ENCODE measurements at places on chromosomes 12 and 14.

GRCh38 chr12:25592725-25593495 is 39.8 kb upstream of the LMNTD1 start:
- DNase-seq, result no peak

DNA sequence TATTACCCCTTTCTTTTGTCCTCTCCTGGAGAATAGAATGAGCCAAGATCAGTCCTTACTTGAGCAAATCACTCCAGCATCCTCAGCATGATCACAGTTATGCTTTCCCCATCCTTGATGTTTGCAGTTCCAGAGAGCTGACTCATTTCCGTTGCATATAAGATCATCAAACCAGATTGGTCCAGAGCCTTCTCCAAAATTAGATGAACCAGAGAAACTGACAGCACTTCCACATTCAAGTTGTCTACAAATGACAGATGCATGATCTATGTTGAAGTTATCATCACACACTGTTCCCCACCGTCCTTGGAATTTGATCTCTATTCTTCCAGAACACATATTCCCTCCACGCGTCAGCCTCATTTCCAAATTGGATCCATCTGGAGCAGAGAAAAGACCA is 4.8 kb downstream of the CD163 start:
- DNase-seq, result no peak

GRCh38 chr12:124131659-124132058 is 158.6 kb downstream of the ZNF664 start:
- no peak for DNase-seq

- no peak for DNase-seq
These were observed 122.0 kb upstream of the EGLN3 start for GRCh38 chr14:34072921-34073320.

GRCh38 chr12:40399656-40400055 is 174.9 kb downstream of the LRRK2 start:
- DNase-seq, result no peak

DNA sequence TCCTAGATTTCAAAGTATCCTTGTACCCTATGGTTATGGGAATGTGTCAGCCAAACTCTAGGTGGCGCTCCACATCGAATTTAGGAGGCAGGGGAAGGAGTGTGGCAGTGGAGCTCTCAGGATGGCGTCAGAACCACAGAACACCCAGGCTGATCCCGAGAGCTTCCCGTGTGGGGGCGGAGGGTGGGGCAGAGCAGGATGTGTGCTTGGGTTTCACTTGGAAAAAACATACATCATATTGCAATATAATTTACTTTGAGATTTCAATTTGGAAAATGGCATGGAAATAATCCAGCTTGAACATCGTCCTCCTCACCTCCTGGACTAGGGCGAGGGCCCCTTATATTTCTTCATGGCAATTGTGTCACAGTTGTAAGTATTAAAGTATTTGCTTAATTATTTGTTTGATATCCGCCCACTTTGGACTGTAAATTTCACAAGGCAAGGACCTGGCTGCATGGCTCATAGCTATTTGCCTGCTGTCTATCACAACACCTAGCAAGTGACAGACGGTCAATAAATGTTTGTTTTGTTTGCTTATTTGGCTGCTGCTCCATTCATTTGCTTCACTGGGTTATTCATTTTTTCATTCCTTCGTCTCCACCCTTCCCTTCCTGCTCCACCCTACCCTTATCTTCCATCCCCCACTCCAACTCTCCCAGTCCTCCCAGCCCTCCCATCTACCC is 221.5 kb upstream of the HMGA2 start:
- DNase-seq, result no peak

DNA sequence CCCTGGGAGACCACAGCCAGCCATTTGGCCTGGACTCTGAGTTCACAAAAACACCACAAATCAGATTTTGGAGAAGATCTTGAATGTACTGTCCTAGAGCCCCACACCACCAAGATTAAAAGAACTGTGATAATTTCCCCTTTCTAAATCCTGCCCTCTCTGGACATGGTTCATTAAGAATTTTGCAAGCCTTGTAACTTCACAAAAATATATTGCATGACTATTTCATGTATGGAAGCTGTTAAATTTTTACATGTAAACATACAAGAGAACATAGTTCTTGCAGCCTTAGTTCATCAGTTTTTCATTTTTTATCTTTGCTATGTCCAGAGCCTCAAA is 97.0 kb downstream of the SCARB1 start:
- DNase-seq, result no peak

GRCh38 chr12:103814436-103814835 is 26.6 kb downstream of the NT5DC3 start:
- DNase-seq, result no peak

DNA sequence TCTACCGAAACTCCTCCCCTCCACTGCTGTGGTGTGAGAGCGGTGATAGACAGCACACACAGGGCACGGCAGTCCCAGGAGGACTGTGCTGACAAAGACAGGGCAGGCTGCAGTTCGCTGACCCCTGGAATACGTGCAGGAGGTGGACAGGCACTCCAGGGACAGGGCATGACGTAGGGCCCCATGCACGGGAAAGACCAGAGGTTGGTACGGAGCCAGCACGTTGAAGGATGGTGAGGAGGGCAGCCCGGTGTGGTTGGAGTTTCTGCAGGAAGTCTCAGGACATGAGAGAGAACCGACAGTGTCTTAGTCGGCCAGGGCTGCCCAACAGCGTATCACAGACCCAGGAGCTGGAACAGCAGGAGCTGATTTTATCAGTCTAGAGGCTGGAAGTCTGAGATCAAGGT is 254.2 kb upstream of the FKBP4 start:
- no peak for DNase-seq

All from CD4-positive, alpha-beta T cell (primary cell).